ENCODE measurements at places on chromosomes 1 and 21.

DNA sequence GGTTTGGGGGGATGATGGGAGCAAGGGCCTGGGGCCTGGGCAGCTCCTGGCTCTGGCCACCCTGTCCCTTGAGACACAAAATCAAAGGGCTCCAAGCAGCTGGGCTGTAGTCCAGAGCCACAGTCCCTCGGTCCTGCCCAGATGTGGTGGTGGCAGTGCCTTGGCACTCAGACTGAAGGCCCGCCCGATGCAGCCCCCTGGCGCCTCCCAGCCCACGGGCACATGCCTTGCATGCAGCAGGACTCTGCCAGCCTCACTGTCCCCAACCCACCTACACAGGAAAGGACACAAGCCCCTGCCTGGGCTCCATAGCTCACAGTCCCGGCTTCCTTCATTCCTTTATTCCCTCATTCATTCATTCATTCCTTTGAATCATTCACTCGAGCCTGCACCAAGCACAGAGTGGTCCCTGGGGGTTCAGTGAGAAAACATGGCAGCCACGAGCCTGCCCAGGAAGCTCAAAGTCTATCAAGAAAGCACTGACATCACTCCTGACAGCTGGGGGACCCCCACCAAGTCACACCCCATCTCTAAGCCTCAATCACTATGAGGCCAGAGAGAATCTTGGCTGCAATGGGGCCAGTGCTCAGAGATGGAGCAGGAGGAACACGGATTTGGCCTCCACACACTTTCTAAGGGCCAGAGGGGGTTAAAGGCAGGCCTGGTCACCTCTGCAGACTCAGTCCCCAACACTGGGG lies 5.8 kb downstream of the SDC3 start:
- DNase-seq: no peak

GRCh38 chr1:114145504-114146151 lies 8.0 kb downstream of the SYT6 start:
- no peak for DNase-seq

DNA sequence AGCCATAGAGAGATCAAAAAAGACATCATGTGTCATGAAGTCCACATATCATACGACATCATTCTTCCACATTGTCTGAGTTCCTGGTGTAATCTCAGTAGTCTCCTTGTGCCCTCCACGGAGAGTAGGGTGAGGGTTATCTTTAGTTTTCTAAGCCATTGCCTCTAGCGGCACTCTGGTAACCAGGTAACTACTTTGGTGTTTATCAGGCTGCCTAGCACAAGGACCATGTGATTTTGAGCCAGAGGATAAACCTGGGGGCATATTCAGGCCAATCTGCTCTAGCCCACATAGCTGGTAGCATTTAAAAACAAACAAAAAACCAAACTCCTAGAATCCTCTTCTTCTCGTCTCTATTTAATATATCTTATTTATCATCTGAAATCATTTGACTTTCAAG lies 147.4 kb downstream of the GDAP2 start:
- DNase-seq: no peak

DNA sequence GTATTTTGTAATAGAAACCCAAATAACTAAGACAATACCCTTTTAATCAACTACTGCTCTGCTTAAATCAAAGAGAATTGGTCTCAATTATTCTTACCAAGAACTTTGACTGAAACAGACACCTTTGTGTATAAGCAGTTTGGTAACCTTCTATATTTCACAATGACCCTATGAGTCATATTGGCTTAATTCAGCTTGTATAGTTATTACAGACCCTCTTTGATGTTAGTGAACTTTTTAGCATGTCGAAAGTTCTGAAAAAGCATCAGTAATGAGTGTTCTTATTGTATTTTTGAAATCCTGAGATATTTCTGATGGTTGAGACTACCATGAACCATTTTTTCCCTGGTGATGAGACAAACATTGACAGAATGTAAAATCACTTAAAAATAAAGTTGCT lies 43.3 kb upstream of the RABGAP1L start:
- DNase-seq: no peak

DNA sequence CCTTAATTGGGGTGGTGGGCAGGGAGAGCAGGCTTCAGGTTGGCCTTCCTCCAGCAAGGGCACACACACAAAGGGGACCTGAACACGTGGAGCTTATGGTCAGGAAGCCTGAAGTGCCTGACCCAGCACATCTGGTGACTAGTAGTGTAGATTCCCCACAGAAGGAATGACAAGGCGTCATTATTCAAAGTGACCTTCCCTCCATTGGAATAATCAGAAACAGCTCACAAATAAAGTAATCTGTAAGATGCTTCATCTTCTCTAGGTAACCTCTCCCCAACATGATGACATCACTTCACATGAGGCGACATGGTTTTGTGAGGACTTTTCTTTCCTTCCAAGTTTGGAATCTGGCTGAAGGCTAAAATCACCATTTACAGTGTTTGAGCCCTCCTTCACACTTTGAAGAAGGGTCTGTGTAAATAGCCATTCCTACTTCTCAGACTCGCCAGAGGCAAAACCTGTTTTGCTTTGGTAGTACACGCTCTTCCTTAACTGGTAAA lies 32.8 kb upstream of the ERG start:
- DNase-seq: no peak

- no peak for DNase-seq
These were observed 155.4 kb downstream of the SLC45A1 start for GRCh38 chr1:8473121-8473875.

- no peak for DNase-seq
These were observed 100.5 kb downstream of the GLIS1 start for GRCh38 chr1:53638360-53639035.

DNA sequence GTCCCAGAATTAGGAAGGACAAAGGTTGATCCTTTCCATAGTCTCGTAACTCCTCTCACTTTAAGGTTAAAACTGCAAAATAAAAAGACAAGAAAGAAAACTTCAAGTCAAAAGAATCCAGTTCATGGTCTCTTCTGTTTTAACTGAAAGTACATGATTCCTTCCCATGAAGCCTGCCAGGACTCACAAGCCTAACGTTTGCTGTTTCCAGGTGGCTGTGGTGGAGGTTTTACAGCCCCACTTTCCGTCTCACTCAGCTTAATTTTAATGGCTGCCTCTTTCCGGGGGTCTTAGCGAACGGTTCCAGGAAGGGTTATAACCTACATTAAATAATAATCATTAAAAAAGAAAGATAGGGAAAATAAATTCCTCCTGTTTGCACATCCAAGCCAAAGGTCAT lies 136.8 kb upstream of the SPAG17 start:
- DNase-seq: no peak

DNA sequence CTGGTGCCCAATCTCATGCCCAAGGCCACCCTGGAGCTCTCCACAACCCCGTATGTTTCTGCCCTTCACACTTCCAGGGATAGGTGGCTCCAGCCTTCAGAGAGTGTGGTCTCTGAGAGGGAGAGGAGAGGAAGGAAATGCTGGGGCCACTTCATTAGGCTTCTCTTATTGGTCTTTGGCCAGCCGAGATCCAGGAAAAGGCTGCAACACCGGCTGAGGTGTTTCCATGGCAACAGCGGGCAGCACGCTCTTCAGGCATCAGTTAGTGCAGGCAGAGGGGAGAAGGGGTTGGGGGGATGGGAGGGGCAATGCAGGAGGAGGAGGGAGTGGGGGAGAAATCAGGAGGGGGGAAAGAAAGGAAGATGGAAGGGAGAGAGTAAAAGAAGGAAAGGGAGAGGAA lies 275.1 kb upstream of the GJB5 start:
- DNase-seq: no peak

DNA sequence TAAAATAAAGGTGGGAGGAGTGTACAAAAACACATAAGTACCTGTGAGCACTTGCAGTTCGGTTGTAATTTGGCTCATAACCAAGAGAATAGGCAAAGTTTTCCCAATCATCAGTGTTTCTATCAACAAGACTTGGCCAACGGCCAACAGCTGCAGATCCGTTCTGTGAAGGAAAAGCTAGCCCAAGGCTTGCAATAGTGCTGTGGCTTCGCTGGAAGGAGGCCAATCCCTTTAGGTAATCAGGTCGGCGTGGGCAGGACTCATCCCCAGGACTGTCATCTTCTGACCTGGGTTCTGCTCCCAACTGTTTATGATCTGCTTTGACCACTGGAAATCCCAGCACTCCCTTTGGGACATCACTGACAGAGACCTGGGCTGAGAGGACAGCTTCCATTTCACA lies 107.8 kb downstream of the LYST start:
- no peak for DNase-seq

- DNase-seq: no peak
These were observed 269.5 kb downstream of the HHAT start for GRCh38 chr1:210598135-210598652.

GRCh38 chr1:218625393-218625792 lies 280.3 kb downstream of the TGFB2 start:
- no peak for DNase-seq

- no peak for DNase-seq
These were observed 9.8 kb upstream of the RAB42 start for GRCh38 chr1:28582248-28582615.

DNA sequence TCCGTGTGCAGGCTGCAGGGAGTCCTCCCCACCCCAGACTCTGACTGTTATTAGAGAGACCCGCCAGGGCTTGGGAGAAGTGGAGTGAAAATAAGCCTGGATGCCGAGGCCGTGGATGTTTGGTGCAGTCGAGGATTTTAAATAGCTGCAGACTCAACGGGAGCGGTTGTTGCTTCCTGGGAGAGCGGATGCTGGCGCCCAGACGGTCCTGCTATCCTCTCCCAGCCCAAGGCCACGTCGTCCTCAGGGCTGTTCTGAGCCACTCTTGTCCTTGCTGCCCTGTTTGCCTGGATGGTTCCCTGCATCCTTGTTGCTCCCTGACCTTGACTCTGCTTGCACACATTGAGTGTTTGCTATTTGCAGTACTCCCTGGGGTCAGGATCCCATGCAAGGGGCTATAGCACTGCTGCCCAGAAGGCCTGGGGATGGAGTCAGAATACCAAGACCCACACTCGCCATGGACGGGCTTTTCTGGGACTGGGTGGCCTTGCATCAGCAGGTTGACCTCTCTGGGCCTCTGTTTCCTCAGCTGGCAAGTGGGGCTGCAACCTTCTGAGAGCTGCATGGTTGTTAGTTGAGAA lies 205.3 kb upstream of the C1orf174 start:
- DNase-seq: no peak

DNA sequence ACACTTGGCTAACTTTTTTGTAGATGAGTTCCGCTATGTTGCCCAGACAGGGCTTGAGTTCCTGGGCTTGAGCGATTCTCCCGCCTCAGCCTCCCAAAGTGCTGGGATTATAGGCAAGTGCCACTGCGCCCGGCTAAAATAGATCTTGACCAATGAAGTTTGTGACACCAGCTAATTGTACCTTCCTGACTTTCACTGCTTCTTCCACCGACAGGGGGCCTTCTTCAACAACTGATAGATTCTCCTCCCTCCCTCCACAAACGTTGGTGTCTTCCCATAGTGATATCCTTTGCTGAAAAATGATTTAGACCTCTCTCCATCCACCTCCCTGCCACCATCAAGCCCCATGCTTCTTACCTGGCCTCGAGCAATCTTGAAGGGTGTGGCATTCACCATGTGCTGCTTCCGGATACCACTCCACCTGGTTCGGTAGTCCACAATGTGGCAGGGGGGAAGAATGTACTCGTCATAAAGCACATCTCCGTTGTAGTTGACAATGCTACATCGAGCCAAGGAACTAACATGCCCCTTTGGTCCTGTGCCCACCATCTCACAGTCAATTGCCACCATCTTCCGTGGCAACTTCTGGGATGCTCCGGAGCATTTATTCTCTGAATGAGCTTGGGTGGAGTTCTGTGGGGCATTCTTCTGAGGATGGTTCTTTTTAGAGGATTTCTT lies 1.6 kb upstream of the METTL25B start:
- peak; percentile 65 for DNase-seq

- no peak for DNase-seq
These were observed 9.4 kb upstream of the GPX7 start for GRCh38 chr1:52592637-52593323.

GRCh38 chr1:185561629-185562028 lies 172.6 kb upstream of the HMCN1 start:
- DNase-seq: no peak

DNA sequence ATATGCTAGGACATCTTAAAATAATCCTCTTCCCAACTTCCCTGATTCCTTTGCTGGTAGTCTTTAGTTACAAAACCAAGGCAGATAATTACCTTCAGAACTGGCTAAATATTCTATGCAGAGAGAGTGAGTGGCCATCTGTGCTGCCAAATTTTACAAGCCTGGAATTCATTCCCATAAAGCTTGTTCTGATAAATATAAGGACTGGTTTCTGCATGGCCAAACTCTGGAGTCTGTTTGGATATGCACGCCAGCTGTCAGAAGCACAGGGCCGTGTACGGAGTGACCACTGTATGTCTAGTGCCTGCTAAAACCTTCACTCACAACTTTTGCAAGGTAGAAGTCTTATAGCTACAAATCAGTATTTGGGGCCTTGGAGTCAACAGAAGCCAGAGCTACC lies 66.5 kb upstream of the RAVER2 start:
- DNase-seq: no peak

- peak; percentile 83 for DNase-seq
These were observed 55.0 kb downstream of the S1PR1 start for GRCh38 chr1:101291562-101292380.

DNA sequence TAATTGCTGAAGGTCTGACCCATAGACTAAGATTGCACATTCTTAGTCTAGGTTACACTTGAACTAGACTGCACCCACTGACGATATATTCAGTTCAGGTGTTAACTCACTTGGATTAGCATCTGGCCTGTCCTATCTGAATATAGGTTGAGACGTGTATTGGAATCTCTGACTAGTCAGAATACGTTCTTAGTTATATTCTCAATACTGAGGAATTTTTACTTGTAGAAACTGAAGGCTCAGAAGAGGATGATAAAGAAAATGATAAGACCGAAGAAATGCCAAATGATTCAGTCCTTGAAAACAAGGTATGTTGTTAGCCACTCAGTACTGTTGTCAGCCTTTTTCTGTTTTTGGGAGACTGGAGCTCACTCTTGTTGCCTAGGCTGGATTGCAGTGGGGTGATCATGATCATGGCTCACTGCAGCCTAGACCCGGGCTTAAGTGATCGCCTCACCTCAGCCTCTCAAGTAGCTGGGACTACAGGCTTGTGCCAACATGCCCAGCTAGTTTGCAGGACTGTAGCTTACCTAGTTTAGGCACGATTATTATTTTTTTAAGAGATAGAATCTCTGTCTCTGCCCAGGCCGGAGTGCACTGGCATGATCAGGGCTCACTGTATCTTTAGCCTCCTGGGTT lies 10.8 kb downstream of the CCDC17 start:
- no peak for DNase-seq

- peak; percentile 29 for DNase-seq
These were observed 4.3 kb upstream of the CBR1 start for GRCh38 chr21:36065497-36066036.

- no peak for DNase-seq
These were observed 7.0 kb downstream of the CAPZB start for GRCh38 chr1:19478322-19478721.

DNA sequence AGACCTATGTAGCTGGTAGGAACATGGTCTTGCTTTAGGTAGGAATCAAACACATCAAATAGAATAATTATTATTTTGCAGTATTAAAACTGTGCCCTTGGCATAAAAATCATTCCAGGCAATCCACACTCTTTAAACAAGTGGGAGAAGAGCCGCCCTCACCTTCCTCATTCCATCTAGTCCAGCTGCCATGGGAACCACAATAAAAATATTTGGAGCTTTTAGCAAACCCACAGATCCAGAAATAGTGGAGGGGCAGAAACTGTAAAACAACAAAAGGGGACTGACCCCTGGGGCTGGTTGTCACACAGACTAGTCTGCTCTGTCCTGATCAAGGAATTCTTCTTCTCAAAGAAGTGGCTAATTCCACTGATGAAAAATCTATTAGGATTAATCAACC lies 61.6 kb downstream of the PTPRC start:
- no peak for DNase-seq
